ENCODE measurements at places on chromosomes 6 and 20. TPM values are rescaled to one million over a fixed set of nuclear protein-coding genes. Genes with fewer than 3 reads are reported as not detected.

DNA sequence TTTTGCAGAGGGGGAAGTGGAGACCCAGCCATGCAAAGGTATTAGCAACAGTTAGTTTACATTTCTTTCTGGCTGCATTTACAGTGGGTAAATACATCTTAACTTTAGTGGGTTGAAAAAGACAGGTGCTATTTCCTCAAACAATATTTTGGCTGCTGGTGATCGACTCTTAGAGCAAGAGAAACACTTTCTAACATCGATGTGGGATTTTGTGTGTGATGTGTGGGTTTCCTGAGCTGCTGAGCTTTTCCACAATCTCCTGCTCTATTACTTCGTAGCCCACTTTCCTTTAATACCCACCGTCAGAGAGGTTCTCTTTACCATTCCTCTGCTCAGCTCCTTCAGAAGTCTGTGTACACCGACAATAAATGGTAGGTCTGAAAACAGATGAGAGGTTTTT, 339.0 kb downstream of the NRN1 start:
- no peak for DNase-seq

The CST2 gene
- not detected for total RNA-seq

- DNase-seq = no peak
Observed at GRCh38 chr6:46207174-46207573, 36.4 kb upstream of the ENPP5 start.

The TREM2 gene
- not detected for total RNA-seq

DNA sequence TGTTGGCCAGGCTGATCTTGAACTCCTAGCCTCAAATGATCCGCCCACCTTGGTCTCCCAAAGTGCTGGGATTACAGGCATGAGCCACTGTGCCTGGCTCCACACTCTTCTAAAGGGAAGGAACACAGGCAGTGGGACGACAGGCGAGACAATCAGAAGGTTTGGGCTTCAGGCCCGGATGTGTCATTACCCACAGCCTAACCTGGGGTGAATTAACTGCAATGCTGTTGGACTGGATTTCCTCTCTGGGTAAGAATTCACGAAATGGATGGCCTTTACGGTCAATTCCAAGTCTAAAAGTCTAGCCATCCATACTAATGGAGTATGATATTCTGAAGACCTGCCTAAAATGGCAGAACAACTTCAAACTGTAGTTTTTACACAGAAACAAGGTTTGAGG, 83.7 kb upstream of the CCDC28A start:
- no peak for DNase-seq

- no peak for DNase-seq
Observed at GRCh38 chr6:121135425-121135824, 198.9 kb downstream of the TBC1D32 start.

The STMND1 gene
- total RNA-seq = not detected

- peak; percentile 22 for DNase-seq
Observed at GRCh38 chr6:170124150-170124549, 166.7 kb downstream of the DLL1 start.

- DNase-seq = peak; percentile 73
Observed at GRCh38 chr6:31402324-31403282, 792 bp upstream of the MICA start.

- DNase-seq = no peak
Observed at GRCh38 chr6:40171343-40171742, 237.1 kb upstream of the MOCS1 start.

The RANBP9 gene
- total RNA-seq = 74.3 TPM

DNA sequence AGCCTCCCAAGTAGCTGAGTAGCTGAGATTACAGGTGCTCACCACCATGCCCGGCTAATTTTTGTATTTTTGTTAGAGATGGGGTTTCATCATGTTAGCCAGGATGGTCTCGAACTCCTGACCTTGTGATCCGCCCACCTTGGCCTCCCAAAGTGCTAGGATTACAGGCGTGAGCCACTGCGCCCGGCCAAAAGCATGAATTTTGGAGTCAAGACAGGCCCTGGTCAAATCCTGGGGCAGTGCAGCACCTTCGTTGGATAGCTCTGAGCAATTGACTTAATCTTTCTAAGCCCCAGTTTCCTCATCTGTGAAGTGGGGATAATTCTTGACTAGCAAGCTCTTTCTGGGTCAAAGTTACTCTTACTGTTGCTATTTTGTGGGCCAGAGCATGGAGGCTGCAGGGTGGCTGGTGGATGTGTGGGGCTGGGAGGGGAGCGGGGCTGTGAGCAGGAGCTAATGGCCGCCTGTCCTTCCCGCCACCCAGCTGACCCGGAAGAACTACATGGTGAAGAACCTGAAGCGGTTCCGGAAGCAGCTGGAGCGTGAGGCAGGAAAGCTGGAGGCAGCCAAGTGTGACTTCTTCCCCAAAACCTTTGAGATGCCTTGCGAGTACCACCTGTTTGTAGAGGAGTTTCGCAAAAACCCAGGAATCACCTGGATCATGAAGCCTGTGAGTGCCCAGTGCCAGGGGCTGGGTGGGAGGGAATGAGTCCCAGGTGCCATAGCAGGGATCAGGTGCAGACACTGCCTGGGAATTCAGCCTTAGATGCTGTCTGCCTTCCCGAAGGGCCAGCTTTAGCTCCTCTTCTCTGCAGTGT, 39.0 kb downstream of the TTLL9 start:
- DNase-seq = no peak

The PRRT1 gene
- 0.23 TPM for total RNA-seq

GRCh38 chr6:76814496-76815458, 648.5 kb downstream of the HTR1B start:
- no peak for DNase-seq
